Activated CD4-positive, alpha-beta T cell treated with anti-CD3 and anti-CD28 coated beads, Interleukin-2, amount 10 ng/mL, durations not matched to agents 7 days and 5 days (primary cell): ENCODE measurements at places on chromosomes 3 and 15.
A peak's percentile ranks its signal among the peaks of the same experiment; 100 is the strongest.

DNA sequence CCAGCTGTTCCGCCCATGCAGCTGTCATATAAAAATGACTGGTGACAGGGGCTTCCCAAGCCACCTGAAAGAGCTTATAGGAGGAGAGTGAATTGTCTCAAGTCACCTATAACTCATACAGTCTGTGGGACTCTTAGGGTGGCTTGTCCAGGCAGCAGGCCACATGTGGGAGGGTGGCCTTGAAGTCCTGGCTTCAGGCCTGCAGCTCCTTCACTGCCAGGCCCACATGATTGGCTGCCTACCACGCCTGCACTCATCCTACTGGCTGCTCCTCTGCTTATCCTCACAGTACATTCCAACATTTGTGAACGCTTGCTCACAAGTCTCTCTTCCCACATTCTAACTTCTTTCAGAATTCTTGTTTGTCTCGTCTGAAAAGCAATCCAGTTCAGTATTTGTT, 41.1 kb upstream of the TIPARP start:
- H3K4me1 ChIP-seq, result no peaks in the 10 kb centered on the region
- H3K27me3 ChIP-seq, result peaks cover 2% of the 10 kb centered on the region
- no peak for DNase-seq
- no peak overlapping the region for H3K27ac ChIP-seq
- no peak overlapping the region for H3K4me3 ChIP-seq

- no peaks in the 10 kb centered on the region for H3K27me3 ChIP-seq
- no peaks in the 10 kb centered on the region for H3K4me1 ChIP-seq
- DNase-seq, result no peak
- H3K4me3 ChIP-seq, result no peak overlapping the region
- no peak overlapping the region for H3K27ac ChIP-seq
Measured at GRCh38 chr3:36823806-36824205, 59.5 kb upstream of the DCLK3 start.

GRCh38 chr15:85906640-85907039, 111.9 kb upstream of the KLHL25 start:
- no peaks in the 10 kb centered on the region for H3K36me3 ChIP-seq
- H3K4me3 ChIP-seq, result no peak overlapping the region
- DNase-seq, result no peak
- no peak overlapping the region for H3K27ac ChIP-seq

DNA sequence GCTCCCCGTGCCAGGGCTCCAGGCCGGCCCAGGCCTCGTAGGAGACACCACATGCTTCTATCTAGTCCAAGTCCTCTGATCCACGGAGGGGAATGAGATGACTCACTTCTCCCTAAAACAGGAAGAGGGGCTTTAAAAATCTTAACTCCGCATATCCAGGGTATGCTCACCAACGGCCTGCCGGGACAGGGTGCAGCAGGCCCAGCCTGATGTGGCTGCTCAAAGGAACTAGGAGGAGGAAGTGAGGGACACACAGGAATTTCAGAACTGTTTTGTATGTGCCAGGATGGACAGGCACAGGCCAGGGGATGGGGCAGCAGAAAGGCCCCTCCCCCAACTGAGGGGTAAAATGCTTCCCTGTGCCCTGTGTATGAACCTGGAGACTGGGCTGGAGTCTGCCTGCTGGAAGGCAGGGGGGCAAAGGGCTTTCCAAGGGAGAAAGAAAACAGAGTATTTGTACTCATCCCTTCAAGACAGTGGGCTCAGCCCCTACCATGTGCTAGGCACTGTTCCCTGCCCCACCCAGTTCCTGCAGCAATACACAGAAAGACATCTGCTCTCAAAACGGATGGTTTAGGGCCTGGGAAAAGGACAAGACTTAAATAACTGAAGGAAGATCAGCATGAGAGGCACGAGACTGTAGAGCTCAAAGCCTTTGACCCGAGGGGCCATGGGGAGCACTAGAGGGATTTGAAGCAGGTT, 22.1 kb downstream of the CHDH start:
- H3K27me3 ChIP-seq, result peaks cover 15% of the 10 kb centered on the region
- H3K4me1 ChIP-seq, result no peaks in the 10 kb centered on the region
- H3K36me3 ChIP-seq, result no peaks in the 10 kb centered on the region
- peak overlapping the region; percentile 22 for H3K27ac ChIP-seq

DNA sequence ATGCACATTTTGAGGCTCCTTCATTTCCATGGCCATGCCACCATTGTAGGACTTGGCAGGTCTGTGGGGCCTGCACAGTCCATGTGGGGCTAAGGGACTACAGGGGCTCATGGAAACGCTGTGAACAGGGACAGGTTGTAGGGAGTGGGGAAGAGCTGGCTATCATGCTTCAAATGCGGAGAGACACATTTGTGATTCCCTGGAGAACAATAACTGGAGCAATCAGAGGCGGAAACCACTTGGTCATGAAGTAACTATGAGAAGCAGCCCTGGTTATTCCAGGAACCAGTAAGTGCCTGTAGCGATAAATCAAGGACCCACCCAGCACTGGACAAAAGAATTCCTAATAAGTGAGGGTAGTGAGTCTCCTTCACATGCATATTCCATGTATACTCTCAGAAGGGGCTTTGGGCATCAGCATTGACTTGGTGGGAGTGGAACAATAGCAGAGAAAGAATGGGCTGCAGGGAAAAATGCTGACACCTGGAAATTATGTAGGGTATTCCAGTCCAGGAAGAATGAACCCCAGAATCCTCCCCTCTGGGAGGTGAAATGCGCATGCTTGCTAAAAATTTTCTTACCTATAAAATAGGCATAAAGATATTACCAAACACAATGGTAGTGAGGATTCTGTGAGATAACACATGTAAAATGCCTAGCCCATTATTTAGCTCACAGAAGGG, 251.4 kb upstream of the ROPN1 start:
- H3K27ac ChIP-seq, result no peak overlapping the region
- no peaks in the 10 kb centered on the region for H3K36me3 ChIP-seq
- H3K27me3 ChIP-seq, result peaks cover 5% of the 10 kb centered on the region

DNA sequence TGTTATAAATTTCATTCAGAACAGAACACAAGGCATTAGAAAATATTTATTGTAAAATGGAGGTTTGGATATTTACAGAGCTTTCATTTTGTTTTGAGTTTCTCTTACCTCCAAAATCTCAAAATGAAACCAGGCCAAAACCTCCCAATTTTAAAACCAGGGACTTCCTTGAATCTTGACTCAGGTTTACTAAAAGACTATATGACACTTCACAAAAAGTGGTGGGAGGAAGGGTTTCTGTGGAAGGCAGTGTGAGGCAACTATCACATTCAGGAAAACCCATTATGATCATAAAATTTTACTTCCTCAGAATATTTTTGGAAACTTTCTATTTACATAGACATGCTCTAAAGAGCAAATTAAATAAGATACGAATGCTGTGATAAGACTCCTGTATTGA, 205.8 kb upstream of the EOMES start:
- DNase-seq, result no peak
- peaks cover 15% of the 10 kb centered on the region for H3K4me1 ChIP-seq
- H3K4me3 ChIP-seq, result no peak overlapping the region
- H3K36me3 ChIP-seq, result peaks cover 3% of the 10 kb centered on the region
- H3K27ac ChIP-seq, result no peak overlapping the region
